ENCODE measurements at places on chromosomes 3 and 15.

DNA sequence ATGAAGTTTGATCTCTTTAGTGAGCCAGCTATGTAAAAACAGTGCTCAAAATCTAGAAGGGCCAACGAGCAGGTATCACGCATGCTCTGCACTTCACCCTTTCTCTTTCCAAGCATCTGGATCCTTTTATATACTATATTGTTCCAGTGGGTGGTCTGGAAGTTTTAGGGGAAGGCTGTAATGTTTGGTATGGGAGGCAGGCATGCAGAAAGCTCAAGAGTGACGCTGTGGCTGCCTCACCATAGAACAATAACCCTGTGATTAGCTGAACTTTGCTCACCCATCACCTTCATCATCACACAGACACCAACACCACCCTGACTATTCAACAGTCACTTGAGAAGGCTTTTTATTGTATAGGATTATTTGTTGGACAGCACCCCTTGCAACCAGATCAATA lies 81.6 kb downstream of the FBN1 start:
- DNase-seq = no peak

- DNase-seq = no peak
These were observed 36.5 kb downstream of the ADGRG7 start for GRCh38 chr3:100645913-100646312.

DNA sequence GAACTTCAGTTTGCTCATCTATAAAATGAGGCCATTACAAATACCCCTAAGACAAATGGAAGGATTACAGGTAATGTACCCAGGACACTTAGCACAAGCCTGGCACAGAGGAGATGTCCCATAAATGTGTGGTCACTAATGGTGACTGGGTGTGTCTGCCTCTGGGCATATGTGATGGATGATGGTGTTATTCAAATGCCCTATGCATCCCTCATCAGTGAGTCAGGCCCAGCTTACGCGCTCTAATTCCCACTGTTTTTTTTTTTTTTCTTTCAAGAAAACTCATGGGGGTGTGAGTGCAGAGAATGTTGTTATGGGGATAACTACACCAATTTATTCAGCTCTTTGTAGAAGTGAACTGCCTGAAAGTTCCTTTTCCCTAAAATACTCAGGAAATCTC lies 23.6 kb upstream of the KIF23 start:
- no peak for DNase-seq

DNA sequence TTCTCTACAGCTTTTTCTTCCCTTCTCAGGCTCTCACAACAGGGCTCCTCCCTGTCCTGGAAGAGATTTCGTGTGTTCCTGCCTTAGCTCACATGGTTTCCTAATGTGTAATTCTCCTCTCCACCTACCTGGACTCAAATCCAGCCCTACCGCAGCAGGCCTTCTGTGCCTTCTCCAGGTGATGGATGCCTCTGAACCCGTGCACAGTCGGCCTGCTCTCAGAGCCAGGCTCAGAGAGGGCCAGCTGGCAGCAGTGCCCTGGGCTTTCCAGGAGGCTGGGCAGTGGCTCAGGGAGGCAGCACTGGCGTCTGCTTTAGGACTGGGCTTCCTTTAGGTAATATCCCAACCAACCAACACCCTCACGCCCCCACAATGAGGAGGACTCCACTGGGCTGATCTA lies 123.2 kb upstream of the TMC3 start:
- DNase-seq = no peak

DNA sequence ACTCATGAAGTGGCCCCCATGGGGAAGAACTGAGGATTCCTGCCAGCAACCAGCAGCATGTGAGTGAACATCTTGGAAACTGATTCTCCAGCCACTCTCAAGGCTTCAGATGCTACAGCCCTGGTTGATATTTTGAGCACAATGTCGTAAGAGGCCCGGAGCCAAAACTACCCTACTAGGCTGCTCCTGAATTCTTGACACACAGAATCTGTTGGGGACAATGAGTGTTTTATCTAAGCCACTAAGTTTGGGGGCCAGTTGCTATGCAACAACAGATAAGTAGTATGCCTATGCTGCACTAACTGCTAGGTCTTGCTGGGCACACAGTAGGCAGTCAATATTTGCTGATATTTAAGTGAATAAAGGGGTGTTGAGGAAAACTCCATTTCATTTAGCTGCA lies 89.9 kb upstream of the CHL1 start:
- DNase-seq = no peak

DNA sequence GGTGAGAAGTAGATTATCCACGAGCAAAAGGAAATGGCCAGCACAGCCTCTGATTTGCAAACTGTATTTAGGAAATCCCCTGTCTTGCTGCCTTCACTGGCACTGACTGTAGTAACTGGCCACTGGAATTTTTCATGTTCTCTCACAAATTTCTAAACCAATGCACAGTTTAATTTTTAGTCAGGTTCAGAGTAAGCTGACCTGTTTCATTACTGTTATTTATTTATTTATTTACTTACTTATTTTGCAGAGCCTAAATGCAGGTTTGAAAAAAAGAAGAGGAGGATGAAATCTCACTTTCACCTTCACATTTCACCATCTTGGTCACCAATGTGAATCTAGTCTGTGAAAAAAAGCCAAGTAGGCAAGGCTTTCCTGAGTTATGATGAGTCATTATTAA lies 291.0 kb downstream of the PLOD2 start:
- no peak for DNase-seq

DNA sequence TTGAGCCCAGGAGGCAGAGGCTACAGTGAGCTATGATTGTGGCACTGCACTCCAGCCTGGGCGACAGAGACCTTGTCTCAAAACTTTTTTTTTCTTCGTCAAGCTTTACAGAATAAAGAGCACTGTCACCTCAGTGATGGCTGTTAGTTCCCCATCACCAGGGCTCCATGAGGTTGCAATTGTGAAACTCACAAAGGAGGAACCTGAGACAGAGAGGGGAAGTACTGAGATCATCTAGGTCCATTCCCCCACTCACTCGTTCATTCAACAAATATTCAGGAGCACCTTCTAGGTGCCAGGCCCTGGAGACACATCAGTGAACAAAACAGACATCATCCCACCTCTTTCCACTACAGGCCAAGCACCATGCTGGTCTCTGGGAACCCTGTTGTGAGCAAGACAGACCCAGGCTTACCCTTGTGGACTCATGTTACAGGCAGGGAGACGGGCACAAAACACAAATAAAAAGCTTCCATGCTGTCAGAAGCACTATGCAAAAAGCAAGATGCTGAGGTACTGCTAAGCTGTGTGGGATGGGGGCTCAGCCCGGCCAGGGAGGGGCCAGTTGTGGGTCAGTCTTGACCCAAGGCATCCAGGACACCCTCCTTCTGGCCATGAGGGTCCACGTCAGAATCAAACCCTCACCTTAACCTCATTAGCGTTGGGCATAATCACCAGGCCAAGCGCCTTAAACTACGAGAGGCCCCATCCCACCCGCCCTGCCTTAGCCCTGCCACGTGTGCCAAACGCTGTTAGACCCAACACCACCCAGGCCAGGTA lies 2.1 kb upstream of the RHO start:
- no peak for DNase-seq

- DNase-seq = no peak
These were observed 259.9 kb upstream of the KCNH8 start for GRCh38 chr3:18888370-18888769.

GRCh38 chr3:32843510-32844321 lies 25.9 kb downstream of the TRIM71 start:
- DNase-seq = no peak

GRCh38 chr3:134903837-134904236 lies 108.8 kb downstream of the EPHB1 start:
- DNase-seq = no peak

GRCh38 chr3:156691920-156692319 lies 17.5 kb downstream of the TIPARP start:
- DNase-seq = no peak

- DNase-seq = no peak
These were observed 12.3 kb downstream of the ABTB1 start for GRCh38 chr3:127684871-127685707.

GRCh38 chr3:117671722-117672318 lies 962.2 kb downstream of the TUSC7 start:
- DNase-seq = no peak

DNA sequence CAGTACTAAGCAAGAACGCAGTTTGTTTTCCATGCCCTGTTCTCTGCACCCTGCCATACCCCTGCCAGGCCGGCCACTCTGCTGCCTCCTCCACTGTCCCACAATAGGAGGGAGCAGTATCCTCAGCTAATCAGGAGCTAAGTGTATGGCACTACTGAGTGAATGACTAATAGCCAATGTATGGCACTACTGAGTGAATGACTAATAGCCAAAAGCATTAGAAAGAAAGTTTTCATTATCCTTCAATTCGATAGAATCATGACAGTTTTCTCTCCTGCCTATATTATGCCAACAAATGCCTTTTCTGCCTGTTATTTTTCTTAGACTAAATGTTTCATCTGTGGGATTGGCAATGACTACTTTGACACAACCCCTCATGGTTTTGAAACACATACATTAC lies 107.5 kb upstream of the CHRM5 start:
- no peak for DNase-seq

- no peak for DNase-seq
These were observed 273.2 kb upstream of the TOPAZ1 start for GRCh38 chr3:43968465-43968864.

- DNase-seq = no peak
These were observed 5.1 kb downstream of the BFSP2 start for GRCh38 chr3:133404920-133405319.

DNA sequence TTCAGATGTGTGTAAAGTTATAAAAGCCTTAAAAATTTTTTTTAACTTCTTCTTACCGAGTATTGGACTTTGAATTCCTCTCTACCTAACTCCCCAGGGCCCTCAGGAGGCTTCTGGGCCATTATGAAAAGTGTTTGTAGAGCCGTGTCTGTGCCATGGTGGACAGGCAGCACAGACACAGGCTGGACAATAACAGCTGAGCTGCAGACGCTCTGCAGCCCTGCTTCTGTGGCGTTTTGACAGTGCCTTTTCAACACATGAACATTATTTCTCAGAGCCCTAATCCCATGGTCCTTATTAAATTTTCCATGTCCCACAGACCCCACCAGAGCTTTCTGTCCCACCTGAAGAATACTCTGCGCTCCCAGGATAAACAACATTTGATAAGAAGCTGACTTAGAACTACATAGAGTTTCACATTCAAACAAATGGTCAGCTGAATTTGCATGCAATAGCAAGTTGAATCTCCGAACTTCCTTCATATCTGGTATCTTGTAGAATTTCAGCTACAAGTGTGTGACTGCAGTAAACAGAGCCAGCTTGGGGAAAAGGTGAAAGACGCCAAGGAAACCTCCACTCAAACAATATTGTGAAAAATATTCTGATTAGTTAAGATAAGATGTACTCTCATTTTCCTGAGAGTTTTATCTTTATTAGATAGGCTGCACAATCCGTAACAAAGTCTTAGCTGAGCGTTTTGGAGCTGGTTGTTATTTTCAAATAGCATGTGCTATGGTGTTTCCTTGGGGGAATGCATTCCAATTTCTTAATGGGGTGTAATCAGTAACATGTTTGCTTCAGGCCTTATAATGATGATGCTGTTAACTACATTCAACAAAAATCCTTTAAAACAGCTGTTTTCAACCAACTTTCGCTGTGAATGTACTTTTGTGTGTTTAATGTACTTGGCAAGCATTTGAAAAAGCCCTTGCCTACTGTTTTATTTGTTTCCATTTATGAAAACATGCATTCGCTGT lies 378.2 kb downstream of the MECOM start:
- DNase-seq = no peak

DNA sequence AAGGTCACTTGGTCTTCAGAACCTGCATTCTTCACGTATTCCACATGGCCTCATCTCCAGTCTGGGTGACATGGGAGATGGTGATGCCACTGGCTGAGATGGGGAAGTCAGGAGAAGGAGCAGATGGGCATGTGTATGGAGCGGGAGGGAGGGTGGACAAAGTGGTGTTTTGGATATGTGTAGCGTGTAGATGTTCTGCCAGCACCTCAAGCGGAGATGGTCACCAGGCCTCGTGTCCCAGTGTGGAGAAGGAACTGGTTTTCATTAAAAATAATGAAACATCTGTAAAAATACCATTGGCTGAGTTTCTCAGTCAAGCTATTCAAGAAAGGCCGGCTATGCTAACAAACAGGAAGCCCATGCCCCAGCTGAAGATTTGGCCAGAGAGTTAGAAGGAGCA lies 26.2 kb downstream of the LARP6 start:
- DNase-seq = no peak

DNA sequence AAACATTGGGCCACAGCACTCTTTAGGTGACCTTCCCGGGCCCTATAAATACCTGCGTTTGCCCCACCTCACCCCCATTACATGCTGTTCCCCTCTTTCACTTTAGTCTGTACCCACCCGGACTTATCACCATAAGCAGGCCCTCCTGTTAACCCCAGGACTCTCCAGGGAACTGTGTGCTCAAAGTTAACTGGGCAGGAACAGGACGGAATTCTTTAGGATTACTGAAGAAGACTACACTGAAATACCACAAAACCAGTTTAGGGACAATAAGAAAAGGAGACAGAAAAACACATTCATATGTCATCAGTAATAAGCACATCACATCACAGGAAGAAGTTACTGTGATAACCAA lies 45.5 kb downstream of the FSIP1 start:
- no peak for DNase-seq

DNA sequence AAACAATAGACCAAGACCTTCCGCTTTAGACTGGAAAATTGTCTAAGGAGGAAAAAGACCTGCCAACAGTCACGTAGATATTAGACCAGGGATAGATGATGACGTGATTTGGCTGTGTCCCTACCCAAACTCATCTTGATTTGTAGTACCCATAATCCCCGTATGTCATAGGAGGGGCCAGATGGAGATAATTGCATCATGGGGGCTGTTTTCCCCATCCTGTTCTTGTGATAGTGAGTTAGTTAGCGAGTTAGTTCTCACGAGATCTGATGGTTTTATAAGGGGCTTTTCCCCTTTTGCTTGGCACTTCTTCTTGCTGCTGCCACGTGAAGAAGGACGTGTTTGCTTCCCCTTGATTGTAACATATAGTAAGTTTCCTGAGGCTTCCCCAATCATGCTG lies 31.7 kb upstream of the SUCLG2 start:
- DNase-seq = no peak

DNA sequence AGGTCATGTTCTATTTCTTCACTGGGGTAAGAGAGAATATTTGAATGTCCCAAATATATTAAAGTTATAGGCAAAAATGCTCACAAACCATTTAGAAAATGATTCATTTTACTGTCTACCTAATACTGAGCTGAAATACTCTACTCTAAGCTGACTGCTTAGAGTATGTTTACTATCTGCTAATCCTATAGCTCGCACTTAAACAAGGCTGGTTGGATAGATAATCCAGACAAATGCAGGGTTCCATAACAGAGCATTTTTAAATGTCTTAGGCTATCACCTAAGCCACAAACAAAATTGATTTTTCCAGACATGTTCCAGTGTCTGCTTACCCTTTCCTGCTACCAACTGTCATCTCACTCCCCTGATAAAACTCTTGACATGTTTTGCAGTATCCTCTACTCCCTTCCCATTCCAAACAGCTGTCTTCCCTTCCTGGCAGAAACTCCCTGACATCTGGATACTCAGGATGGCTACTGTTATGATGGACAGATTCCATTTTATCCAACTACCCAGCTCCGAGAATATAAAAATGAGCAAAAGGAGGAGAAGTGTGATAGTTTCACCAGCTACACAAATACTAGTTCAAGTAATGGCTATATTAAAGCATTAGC lies 1034.7 kb downstream of the FHIT start:
- DNase-seq = no peak

GRCh38 chr3:185712337-185712736 lies 112.5 kb downstream of the IGF2BP2 start:
- DNase-seq = no peak

- DNase-seq = no peak
These were observed 2.2 kb downstream of the FOXB1 start for GRCh38 chr15:60006203-60006862.

GRCh38 chr15:38768970-38769369 lies 204.4 kb upstream of the RASGRP1 start:
- DNase-seq = no peak

GRCh38 chr3:177569875-177570657 lies 372.8 kb upstream of the TBL1XR1 start:
- no peak for DNase-seq

Measured in stimulated activated CD4-positive, alpha-beta T cell treated with anti-CD3 and anti-CD28 coated beads, TNF-alpha, amount 100 ng/mL, for 4 hours (primary cell).